Astrocyte (in vitro differentiated cells and primary cell): ENCODE measurements at places on chromosomes 7 and 10. TPM values are rescaled to one million over a fixed set of nuclear protein-coding genes. Genes with fewer than 3 reads are reported as not detected.

DNA sequence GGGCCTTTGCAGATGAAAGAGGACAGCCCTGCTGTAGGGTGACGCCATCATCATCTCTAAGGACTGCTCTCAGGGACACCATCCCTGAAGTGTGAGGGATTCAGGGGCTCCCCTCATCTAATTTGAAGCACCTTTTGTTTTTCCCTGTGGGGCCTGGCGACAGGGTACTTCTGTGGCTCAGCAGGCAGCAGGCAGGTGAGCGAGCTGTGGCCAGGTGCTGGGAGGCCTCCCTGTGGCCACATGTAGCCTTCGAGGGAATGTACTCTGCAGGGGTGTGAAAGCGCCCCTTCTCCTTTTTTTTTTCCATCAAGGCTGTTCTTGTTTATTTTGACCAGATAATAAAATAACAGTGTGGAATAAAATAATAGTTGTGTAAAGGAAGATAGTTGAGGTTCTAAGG lies 118.2 kb upstream of the DPP6 start:
- no peak for DNase-seq
- no peaks in the 10 kb centered on the region for H3K4me1 ChIP-seq
- H3K4me3 ChIP-seq = no peak overlapping the region
- no peaks in the 10 kb centered on the region for H3K27me3 ChIP-seq
- H3K36me3 ChIP-seq = no peaks in the 10 kb centered on the region

The GRM3 gene
- not detected in 2 replicates for total RNA-seq

The CYP26A1 gene
- total RNA-seq = 0.18 and 0.53 TPM in 2 replicates

The DHX32 gene
- total RNA-seq = 39.4 and 41.7 TPM in 2 replicates

- no peaks in the 10 kb centered on the region for H3K36me3 ChIP-seq
Observed at GRCh38 chr10:19917751-19918478, 101.7 kb downstream of the PLXDC2 start.

- no peaks in the 10 kb centered on the region for H3K4me1 ChIP-seq
- H3K27me3 ChIP-seq = peaks cover 37% of the 10 kb centered on the region
- no peak overlapping the region for H3K27ac ChIP-seq
Observed at GRCh38 chr7:19143881-19144574, 1.2 kb downstream of the FERD3L start.

- no peak overlapping the region for H3K27ac ChIP-seq
- no peak overlapping the region for H3K4me3 ChIP-seq
- H3K27me3 ChIP-seq = no peaks in the 10 kb centered on the region
- H3K4me1 ChIP-seq = no peaks in the 10 kb centered on the region
- H3K36me3 ChIP-seq = no peaks in the 10 kb centered on the region
- no peak for DNase-seq
Observed at GRCh38 chr7:40965774-40966173, 737.1 kb downstream of the INHBA start.

DNA sequence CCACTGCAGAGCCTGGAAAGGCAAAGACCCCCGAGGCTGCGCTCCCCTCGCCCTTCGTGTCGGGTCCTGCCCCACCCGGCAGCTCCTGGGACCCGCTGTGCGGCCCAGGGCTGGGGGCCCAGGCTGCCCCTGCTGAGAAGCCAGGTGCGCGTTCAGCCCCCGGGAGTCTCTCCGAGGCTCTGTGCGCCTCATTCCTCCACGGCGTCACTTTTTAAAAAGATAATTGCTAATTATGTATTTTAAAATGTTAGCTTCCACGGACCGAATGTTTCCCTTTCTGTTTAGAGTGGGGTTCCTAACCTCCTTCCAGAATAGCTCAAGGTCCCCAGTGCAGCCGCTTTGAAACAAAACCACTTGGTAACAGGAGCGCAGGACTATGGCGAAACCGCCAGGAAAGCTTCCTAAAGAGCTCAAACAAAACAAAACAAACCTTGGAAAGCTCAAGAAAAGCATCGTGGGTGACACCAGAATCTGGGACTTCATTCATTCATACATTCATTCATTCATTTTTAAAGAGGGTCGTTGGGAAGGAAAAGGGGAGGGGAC lies 45.6 kb downstream of the PDIA4 start:
- H3K27ac ChIP-seq = no peak overlapping the region
- H3K4me3 ChIP-seq = peak overlapping the region; percentile 93
- no peaks in the 10 kb centered on the region for H3K36me3 ChIP-seq
- no peaks in the 10 kb centered on the region for H3K4me1 ChIP-seq

The PLAU gene
- 81.2 and 90.2 TPM in 2 replicates for total RNA-seq

DNA sequence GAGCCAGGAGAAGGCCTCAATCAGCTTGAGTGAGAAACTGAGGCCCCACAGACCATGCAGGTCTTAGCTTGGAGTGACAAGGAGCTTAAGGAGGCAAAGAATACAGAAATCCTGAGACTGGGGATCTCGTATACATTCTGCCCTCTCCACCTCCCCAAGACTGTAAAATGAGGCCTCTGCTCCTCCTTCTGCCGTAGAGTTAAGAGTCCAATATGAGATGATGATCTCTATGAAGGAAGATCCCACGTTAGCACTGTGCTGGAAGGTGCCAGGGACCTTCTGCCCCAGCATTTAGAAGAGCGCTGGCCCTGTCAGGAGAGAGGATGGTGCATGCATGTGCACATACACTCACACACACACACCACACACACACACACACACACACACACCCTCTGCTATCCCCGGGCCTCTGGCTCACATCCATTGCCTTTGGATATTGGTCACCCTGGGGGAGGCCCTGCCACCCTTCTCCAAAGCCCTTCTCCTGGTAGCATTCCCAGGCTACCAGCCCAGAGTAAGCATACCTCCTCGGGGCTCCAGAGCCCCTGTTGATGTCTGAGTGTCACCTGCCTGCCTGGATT lies 15.0 kb downstream of the ZCCHC24 start:
- H3K4me1 ChIP-seq = peaks cover 29% of the 10 kb centered on the region
- no peaks in the 10 kb centered on the region for H3K27me3 ChIP-seq
- peaks cover 3% of the 10 kb centered on the region for H3K36me3 ChIP-seq
- no peak overlapping the region for H3K4me3 ChIP-seq
- DNase-seq = no peak
